ENCODE measurements at places on chromosomes 4 and X. TPM values are rescaled to one million over a fixed set of nuclear protein-coding genes. Genes with fewer than 3 reads are reported as not detected.

FGFR3 gene
- 2.7 TPM for total RNA-seq

EVC gene
- 23.7 TPM for total RNA-seq

ARMCX2 gene
- 106 TPM for total RNA-seq

GYPB gene
- not detected for total RNA-seq

PSAPL1 gene
- total RNA-seq = not detected

DGKK gene
- total RNA-seq = 0.04 TPM

CCNA2 gene
- 0.24 TPM for total RNA-seq

WDR17 gene
- total RNA-seq = 1.4 TPM

All from adrenal gland (tissue), 19 donors.